RCC 7860 (cell line): ENCODE measurements at places on chromosomes 3 and 15.

DNA sequence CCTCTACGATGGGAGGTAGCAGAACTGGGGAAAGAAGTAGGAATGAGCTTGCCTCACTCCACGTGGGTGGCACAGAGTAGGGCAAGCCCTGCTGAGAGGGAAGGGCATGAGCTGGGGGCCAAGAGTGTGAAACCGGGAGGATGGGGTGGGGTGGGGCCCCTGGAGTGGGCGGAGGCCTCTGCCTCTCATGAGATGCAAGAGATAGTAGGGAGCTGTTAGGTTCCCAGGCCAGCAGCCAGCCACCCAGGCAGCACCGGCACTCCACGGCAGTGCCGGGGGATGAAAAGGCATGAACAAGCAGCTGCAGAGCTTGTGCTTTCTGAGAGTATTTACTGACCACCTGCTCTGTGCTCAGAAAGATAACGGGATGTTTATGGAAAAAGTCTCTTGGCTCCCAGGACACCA is 24.4 kb upstream of the PLA2G4E start:
- DNase-seq: no peak

DNA sequence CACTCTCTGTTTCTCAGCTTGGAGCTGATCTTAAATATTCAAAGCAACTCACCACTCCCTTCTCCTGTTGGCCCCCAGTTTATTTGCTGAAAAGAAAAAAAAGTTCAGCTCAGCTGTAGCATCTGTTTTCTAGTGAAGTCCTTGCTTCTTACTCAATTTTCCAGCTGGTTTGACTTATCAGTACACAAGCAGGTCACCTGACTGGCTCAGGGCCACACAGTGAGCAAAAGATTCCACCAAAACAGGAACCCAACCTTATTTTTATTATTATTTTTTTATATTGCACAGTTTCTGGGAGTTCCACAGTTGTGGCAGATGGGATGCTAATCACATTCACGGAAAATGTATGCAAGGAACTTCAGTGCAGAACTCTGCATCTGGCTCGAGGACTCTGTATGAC is 390.7 kb upstream of the RGMA start:
- no peak for DNase-seq

- DNase-seq: no peak
Observed at GRCh38 chr15:80820092-80820491, 40.9 kb downstream of the CEMIP start.

- DNase-seq: no peak
Observed at GRCh38 chr3:138227650-138228049, 40.5 kb downstream of the ARMC8 start.

GRCh38 chr3:64638981-64639481 is 48.8 kb downstream of the ADAMTS9 start:
- no peak for DNase-seq

DNA sequence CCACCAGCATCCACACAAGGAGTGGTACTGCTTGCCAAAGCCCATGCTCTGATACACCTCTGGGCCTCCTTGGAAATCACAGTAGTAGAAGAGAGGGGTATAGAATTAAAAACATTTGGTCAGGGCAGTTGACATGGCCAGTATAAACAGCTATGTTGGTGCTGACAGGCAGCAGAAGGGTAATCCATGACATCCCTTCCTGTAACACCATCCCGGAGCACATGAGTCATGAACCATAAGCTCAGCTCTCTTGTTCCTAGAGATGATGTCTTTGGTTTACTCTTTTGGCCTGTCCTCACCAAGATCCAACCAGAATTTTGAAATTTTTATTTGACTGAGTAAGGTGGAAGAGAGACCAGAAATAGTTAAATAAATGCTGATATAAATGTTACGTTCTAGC is 132.6 kb upstream of the CTDSPL start:
- no peak for DNase-seq

GRCh38 chr3:110576960-110577359 is 494.7 kb upstream of the NECTIN3 start:
- peak; percentile 96 for DNase-seq

DNA sequence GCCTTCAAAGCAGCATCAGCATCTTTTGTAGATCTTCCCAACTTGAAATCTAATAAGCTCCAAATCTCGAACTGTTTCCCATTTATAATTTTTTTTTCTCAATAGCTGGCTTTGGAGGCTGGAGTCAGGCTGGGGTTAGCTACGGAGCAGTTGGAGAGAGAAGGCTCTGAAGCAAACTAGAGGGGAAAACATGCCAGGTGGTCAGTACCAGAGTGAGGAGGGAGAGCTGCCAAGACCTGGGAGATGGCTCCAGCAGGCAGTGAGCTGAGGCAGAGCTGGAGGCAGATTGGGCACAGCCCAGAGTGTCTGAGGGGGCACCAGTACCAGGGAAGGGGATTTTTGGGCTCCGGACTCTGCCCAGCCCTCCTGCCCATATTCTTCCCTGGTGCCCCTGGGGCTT is 311.2 kb downstream of the RPLP1 start:
- DNase-seq: no peak

DNA sequence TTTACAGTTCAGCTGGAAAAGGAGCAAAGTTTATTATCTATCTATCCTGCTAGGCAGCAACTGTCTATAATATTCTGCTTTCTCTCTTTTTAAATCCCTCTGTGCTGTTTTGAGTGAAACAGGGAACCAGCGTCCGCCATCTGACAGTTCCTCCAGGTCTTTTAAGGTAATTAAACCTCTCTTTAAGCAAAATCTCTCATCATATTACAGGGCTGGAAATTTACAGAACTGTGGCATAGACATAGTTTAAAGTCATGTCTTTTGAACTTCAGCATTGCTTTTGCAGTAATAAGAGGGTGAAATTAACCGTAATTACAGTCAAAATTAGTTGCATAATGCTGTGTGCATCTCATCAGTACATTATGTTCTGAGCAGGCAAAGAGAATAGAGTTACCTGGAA is 263.4 kb upstream of the KCNMB2 start:
- DNase-seq: no peak

DNA sequence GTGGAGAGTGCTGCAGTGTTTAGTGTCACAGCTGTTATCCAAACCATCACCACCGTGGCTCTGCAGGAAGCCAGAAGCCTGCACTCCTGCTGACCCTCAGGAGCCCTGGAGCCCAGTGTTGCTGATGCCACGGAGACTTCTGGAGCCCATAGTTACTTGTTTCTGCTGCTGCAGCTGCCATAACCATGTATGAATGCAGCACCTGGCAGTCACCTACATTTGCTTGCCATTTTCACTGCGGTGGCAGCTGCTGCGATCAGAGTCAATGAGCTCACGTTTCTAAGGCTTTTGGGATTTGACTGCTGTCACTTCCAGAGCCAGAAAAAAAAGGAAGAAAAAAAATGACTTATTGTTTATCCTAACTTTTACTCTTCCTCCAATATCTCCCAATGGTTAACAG is 299.2 kb upstream of the THRB start:
- DNase-seq: no peak
